ENCODE measurements at places on chromosomes 5 and 9.

- no peak for DNase-seq
These were observed 115.1 kb upstream of the PANK3 start for GRCh38 chr5:168694289-168694688.

- DNase-seq: no peak
These were observed 627 bp downstream of the ARRDC1 start for GRCh38 chr9:137606005-137606621.

DNA sequence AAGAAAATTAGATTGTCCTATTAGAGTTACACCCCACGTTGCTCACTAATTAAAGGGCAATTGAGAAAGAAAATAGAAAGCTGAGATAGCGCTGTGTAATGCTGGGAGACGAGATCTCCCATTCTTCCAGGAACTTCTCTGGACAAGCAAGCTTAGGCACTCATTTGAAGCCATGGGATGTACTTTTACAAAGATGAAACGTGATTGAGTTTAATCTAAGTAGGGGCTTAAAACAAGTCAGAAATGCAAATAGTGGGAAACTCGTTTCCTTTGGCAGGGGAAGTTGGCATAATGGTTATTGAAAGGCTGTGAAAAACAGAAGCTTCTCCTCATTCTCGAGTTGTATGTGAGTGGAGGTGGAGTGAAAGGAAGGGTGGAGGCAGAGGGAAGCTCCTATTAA is 3.7 kb downstream of the PRDM6 start:
- DNase-seq: no peak

- DNase-seq: no peak
These were observed 427.6 kb downstream of the IRX1 start for GRCh38 chr5:4023091-4023752.

DNA sequence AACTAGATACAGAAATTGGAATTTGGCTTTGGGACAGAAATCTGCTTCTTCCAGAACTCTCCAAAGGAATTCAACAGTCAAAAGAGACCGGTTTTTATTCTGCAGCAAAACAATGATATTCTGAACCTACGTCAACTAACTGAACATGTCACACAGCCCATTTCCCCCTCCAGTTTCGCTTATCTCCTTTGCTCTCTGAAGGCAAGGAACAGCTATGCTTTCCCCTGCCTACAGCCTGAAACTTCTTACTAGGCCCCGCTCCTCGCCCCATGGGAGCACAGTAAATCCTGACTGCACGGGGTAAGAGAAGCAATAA is 488 bp downstream of the SKIC3 start:
- DNase-seq: no peak

DNA sequence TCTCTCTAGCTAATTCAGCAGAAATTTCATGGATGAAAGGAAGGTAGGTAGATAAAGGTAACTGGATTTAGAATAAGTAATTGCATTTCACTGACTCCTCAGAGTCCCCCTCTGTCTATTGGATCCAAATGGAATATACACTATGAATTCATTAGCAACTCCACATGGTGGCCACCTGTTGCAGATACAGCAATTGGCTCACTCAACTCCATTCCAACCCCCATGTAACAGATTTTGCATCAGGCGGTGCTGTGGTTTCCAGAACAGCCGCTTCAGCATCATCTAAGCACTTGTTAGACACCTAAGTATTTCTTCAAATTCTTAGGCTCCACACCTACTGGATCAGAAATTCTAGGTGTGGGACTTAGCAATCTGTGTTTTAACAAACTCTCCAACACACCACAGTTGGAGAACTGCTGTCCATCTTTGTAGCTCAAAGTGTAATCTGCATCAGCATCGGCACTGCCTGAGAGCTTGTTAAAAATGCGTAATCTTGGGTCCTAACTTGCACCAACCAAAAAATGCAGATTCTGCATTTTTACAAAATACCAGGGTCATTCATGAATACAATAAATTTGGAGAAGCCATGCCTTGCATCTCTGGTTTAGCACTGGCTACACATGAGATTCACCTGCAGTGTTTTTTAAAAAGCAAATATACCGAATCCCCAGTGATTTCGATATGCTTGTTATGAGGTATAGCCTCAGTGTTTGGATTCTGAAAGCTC is 413.8 kb upstream of the CD180 start:
- DNase-seq: no peak

GRCh38 chr5:126383246-126383645 is 40.0 kb upstream of the GRAMD2B start:
- no peak for DNase-seq

DNA sequence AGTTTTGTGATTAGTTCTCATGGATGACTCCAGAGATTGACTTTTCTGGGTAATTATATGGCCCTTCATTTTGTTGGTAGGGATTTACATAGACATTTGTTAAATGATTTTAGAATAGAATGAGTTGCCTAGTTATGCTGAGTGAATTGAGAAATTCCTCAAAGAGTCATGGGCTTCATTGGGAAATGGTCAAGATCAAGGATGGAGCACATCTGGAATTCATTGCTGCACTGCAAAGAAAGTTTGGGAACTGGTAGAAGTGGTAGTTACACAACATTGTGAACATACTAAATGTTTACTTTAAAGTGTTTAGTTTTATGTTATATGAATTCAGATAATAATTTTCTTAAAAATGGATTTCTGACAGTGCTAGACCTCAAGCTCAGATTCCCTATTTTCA is 46.5 kb downstream of the PIP5K1B start:
- no peak for DNase-seq

DNA sequence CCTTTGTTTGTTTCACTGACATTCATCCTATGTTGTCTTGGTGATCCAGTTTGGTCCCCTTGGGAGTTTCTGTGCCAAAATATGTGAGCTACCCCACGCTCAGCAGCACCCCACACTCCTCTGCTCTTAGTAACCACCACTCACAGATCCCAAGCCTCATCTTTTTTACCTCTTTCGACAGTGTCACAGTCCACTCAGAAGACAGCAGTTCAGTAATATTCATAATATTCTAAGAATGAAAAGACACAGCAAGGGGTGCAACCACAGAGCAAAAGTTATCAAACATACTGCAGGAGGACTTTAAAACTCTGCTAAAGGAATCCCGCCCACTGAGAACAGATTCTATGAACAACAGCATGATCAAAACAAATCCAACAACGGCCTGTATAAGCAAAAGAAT is 28.2 kb downstream of the RNF130 start:
- DNase-seq: no peak

- DNase-seq: no peak
These were observed 54.1 kb downstream of the GADD45G start for GRCh38 chr9:89658931-89659330.

DNA sequence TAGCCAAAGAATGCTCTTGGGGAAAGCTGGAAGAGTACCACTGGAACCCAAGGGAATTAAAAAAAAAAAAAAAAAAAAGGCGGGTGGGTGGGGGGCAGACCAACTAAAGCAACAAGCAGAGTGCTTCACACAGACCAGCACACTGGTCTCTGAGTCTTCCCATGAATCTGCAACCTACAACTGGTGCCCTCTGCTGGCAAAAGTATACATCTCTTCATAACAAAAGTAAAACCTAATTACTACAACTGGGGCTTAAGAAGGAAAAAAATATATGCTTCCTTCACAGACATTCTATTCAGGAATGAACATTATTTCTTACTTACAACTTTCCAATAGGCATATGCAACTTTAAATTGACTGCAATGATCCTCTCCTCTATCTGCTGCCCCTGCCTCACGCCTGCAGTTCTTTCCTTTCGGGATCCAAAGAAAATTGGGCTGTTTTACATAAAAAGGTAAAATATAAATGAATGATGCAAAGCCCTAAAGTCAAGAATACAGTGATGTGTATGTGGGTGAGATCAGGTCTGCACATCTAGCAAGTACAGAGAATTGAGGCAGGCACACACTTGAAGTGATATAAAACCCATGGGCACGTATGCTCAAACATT is 7.2 kb upstream of the KLHL3 start:
- peak; percentile 63 for DNase-seq

GRCh38 chr5:32360906-32361305 is 48.2 kb upstream of the MTMR12 start:
- no peak for DNase-seq

Measured in CD4-positive, alpha-beta T cell treated with Interferon alpha-2 for 1 hour (primary cell).